Stimulated activated CD4-positive, alpha-beta T cell treated with anti-CD3 and anti-CD28 coated beads, Interleukin-15, amount 100 ng/mL, for 1 hour (primary cell): ENCODE measurements at places on chromosomes 12 and 14.

DNA sequence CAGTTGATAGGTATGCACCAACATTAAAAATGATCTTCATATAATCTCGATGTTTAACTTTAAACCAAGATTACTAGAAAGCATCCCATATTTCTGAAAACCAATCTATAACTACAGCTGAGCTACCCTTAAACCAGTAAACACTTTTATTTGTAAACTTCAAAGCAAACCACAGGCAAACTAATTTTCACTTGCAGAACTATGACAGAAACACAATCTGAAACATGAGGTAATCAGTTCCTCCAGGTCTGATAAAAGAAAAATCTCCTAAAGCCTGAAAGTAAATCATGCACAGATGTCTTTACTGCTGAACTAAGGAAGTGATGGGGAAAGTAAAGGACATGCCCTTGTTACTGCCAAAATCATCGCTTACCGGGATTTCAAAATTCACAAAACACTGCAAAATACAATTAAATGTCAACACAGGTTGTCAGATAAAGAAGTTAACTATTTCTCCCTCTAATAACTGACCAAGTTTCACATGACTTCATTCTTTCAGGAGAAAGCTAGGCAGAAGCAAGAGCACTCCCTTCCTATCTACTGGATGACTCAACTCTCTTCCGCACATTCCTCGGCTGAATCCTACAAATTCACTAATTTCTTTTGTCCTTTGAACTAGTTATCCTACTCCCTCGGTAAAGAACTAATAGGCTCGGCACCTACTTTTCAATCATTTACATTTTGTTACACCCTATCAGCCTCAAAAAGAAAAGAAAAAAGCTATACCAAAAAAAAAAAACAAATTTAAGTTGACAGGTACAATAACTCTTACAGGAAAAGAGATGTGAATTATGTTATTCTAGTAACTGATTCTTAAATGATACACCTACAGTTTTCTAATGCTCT is 1.4 kb downstream of the EEA1 start:
- DNase-seq, result no peak

GRCh38 chr14:92325835-92326234 is 2.9 kb downstream of the SLC24A4 start:
- no peak for DNase-seq

GRCh38 chr12:112362310-112362709 is 19.9 kb downstream of the HECTD4 start:
- no peak for DNase-seq

DNA sequence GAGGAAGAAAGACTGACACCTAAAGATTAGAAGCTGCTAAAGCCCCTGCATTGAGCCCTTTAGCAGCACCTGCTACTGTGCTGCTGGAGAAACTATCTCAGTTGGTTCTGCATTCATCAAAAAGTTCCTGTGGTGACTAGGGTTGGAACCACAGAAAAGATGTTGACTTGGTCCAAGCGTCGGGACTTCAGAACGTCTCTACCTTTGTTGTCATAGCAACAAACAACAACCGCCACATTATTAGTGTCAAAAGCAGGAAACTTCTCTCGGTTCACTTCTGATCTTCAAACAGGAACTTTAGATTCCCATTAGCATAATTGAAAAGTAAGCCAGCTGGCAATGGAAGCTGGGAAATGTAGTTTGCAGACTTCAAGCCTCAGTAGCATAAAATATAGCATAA is 368.0 kb downstream of the SEC23A start:
- DNase-seq, result no peak

DNA sequence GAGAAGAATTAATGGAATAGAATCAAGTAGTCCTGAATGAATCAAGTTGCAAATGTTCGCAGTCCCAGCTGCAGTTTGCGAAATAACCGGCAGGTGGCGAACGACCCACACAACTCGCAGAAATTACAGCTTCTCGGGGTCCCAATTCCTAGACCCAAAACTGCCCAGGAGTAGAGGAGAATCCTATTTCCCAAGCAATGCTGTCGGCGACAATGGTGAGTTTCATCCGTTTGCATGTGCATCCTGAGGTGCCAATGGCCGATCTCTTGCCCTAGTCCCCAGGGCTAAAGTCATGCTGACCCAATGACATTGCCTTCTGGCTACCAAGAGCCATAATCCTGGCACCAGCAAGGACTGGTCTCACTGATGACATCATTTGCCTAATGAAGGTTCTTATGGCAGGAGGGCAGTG is 8.5 kb upstream of the ASCL1 start:
- DNase-seq, result no peak

DNA sequence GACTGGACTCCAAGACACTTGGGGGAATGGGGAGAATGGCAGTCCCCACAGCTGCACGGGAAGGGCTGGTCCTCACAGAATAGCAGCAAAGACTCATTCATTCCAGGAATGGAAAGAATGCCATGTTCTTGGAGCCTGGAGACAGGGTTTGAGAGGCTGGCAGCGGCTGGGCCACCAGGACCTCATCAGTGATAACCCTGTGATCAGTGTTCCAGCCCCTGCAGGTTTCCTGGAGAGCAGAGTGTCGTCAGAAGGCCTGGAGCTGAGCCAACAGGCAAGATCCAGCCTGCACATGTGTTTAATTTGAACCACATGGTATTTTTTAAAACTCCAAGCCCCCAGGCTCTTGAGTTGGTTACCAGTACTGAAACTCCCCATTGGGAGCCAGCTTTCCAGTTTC is 11.3 kb downstream of the BDKRB1 start:
- no peak for DNase-seq
